ENCODE measurements at places on chromosomes 5 and 9.

DNA sequence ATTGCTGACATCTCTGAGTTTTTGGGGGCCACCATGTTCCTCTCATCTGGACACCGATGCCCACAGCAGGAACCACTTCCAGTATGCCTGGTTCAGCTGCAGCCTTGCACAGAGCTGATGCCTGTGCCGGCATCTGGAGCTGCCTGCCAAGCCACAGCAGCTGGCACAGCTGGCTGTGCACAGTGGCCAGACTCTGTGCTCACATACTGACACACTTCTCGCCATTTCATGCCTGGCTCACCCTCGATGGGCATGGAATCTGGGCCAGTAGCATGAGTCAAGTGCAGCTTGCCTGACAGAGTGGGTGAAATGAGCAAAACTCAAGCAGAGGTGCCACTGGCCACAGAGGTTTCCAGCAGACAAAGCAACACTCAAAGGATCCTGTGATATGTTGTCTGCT lies 863.4 kb downstream of the DNAH5 start:
- DNase-seq = no peak

GRCh38 chr5:146751781-146752401 lies 126.7 kb downstream of the PPP2R2B start:
- DNase-seq = peak; percentile 18

DNA sequence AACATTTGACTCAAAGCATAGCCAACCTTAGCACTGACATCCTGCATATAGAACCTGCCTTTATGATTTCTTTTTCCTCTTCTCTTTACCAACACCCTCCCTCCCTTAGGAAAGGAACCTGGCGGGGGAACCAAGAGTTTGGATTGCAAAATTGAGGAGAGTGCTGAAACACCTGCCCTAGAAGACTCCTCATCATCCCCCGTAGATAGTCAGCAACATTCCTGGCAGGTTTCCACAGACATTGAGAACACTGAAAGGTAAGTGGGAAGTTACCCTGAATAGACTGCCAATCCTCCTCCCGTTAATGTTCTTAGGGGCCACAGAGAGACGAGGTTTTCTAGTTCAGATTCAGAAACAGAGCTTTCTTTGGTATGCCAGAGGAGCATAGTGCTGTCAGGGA lies 88.8 kb downstream of the RGS7BP start:
- DNase-seq = no peak

GRCh38 chr9:138070815-138071214 lies 193.2 kb downstream of the CACNA1B start:
- DNase-seq = no peak

DNA sequence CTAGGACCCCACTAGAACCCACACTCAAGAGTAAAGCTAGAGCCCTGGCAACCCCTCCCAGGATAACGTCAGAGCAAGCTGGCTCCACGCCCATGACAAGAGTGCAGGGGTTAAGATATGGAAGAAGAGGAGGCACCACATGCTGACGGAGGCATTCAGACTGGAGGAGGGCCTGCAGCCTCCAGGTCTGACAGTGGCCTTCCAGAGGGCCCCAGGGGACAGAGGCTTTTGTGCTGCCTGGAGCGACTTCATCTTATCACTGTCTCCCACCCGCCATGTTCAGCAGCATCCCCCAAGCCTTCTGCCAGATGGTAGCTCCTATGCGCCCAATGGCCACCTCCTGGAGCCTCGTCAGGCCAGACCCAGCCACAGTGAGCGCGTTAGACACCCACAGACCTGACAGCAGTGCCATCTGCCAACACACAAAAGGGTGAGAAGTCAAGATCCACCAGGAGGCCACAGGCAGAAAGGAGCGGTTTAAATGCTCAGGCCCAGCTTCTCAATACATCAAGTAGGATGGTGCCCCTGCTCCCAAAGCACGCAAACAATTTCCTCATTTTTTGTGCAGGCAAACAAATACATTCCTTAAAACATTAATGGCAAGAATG lies 65.8 kb downstream of the C5orf15 start:
- DNase-seq = no peak

GRCh38 chr5:147234825-147235635 lies at the start of gene STK32A:
STK32A (plus strand) TSS chr5:147235026; CDS start chr5:147239635, 4,609 bp downstream.
- DNase-seq = no peak

GRCh38 chr5:128349044-128349858 lies 188.8 kb downstream of the FBN2 start:
- no peak for DNase-seq

GRCh38 chr5:36635721-36636390 lies 29.4 kb downstream of the SLC1A3 start:
- no peak for DNase-seq

DNA sequence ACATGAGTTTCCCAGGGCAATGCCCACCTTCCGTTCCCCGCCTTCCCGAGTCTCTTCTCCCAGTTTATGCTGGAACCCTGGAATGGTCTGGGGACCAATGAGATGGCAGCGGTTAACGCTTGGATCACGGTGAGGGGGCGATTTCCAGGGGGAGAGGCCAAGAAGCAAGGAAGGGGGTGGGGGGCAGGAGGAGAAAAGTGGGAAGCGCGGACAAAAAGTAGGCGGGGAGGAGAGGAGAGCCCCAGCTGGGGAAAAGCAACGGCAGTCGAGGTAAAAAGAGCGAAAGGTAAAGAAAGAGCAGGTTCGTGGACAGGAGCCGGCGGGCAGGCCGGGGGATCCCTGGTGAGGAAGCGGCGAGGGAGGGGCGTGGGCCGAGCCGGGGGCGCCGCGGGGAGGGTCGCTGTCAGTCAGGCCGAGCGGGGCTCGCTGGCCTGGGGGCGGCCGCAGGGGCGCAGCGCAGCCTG lies 508 bp upstream of the SNCAIP start:
- no peak for DNase-seq

GRCh38 chr5:53590759-53591158 lies 30.3 kb downstream of the NDUFS4 start:
- no peak for DNase-seq

- DNase-seq = no peak
These were observed 10.3 kb upstream of the RIOK2 start for GRCh38 chr5:97193355-97193688.

All from thymus (tissue), 14 donors.